Spinal cord (tissue), 10 donors: ENCODE measurements at places on chromosomes 1 and 21. TPM values are rescaled to one million over a fixed set of nuclear protein-coding genes. Genes with fewer than 3 reads are reported as not detected.

DNA sequence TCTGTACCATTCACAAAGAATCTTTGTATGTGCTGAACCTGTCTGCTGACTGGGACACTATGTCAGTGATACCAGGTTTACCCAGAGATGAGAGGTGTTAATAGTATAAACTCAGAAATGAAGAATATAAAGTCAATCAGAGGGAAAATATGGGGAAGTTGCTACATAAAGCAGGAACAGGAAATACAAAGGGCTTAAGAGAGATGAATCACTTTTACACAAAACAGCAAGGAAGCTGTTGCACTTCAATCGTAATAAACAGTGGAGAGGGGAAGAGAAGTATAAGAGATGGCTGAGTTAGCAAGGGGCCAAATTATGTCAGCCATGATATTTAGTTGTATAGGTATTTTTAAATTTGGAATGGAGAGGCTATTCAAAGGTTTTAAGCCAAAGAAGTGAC, 890.2 kb upstream of the NCAM2 start:
- DNase-seq = no peak

OR2L3 gene
- 0.24 TPM for polyA plus RNA-seq

- DNase-seq = peak; percentile 54
These were observed 426.5 kb upstream of the DAB1 start for GRCh38 chr1:57850176-57850940.

KRTAP21-2 gene
- polyA plus RNA-seq = not detected

DNA sequence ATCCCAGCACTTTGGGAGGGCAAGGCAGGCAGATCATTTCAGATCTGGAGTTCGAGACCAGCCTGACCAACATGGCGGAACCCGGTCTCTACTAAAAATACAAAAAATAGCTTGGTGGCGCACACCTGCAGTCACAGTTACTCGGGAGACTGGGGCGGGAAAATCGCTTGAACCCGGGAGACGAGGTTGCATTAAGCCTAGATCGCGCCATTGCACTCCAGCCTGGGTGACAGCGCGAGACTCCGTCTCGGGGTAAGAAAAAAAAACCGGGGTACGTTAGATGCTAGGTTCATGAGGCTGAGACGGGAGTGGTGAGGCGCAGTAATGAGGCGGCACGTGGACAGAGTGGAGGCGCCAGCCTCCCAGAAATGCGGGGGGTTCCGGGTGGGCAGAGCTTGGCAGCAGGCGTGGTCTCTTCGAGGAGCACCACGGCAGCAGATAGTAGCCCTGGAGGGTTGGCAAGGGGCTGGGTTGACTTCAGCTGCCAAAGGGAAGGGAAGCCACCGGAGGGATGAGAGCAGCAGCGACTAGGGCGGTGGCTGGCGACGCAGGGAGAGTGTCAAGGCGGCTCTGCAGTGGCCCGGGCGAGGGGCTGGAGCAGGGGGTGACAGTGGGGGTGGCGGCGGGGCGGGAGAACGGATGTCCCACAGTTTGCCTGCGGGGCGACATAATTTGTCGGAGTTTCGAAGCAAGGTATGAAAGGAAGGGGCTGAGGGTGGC, 832 bp downstream of the MRPL20 start:
- DNase-seq = no peak

- DNase-seq = no peak
These were observed 222 bp upstream of the GIPC2 start for GRCh38 chr1:78045563-78045925.

DNA sequence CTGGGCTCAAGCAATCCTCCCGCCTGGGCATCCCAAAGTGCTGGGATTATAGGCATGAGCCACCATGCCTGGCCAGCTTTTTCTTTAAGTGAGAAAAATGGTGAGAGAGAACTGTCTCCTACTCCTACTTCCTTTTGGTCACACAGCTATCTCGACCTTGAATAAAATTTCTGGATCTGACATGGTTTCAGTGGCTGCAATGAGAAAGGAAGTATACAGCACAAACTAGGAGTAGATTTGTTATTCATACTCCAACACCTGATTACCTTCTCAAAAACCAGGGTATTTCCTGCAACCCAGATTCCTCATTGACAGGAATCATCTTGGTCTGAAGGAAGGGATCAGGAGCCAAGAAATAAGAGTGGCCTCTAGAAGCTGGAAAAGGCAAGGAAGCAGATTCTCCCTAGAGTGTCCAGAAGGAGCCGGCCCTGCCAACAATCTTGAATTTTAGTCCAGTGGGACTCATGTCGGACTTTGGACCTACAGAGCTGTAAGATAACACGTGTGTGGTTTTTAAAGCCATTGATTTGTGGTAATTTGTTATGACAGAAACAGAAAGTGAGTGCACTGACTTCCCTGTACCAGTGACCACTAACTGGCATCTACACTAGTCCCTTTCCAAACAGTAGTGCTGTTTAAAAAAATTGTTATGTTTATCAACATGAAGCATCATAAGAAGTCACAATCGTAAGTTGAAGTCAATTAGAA, 516.6 kb downstream of the SMYD3 start:
- no peak for DNase-seq

DNA sequence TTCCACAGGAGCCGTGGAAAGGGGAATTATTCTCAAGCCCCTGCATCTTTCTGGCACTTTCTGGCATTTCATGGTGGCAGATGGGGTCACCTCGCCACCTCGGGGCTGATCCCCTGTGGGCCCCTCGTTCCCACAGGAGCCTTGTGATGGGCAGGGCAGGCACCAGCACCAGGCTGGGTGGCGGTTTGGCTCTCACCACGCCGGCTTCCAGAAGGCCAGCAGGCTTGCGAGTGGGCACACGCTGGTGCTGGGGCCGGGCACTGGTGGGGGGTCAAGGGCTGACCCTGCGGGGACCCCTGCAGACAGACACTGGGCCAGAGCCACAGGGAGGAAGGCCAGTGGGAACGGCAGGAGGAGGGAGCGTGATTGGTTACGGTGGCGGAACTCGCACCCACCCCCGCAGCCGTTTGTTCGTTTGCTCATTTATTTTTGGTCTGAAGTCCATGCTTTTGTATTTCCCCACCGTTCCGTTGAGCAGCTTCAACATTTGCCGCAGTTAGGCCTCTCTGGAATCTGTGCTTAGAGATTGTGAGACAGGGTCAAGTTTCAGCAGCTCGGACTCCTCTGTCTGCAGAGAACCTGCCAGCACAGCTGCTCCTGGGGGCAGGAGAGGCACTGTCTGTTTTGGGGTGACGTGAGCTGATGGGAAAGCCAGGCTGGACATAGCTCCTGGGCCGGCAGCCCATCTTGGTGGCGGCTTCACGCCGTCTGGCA, 5.3 kb downstream of the COL18A1 start:
- DNase-seq = no peak

RAVER2 gene
- 25.0 TPM for polyA plus RNA-seq

GRCh38 chr1:48202030-48202752, 20.3 kb upstream of the SLC5A9 start:
- peak; percentile 59 for DNase-seq

DNASE2B gene
- 0.68 TPM for polyA plus RNA-seq
